ENCODE measurements at places on chromosomes 13 and 19.

DNA sequence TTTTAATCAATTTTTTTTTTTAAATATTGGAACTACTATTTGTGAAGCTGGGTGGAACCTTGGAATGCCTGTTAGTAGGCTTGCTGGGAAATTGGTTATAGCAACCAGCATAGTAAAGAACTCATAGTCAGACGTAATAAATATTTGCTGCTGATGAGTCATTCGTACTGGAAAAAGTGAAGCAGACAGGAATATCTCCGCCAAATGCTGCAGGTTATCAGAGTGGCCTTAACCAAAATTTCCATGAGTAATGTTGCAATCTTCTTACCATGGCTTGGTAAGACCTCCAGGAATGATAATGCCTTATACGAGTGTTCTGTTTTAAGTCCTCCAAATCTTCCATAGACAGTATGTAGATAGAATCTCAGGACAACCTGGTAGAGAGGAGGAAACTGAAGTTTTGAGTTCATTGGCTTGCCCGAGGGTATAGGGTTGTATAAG lies 34.2 kb downstream of the MBNL2 start:
- DNase-seq = peak; percentile 90

- DNase-seq = no peak
Measured at GRCh38 chr19:13347367-13347766, 158.9 kb downstream of the CACNA1A start.

DNA sequence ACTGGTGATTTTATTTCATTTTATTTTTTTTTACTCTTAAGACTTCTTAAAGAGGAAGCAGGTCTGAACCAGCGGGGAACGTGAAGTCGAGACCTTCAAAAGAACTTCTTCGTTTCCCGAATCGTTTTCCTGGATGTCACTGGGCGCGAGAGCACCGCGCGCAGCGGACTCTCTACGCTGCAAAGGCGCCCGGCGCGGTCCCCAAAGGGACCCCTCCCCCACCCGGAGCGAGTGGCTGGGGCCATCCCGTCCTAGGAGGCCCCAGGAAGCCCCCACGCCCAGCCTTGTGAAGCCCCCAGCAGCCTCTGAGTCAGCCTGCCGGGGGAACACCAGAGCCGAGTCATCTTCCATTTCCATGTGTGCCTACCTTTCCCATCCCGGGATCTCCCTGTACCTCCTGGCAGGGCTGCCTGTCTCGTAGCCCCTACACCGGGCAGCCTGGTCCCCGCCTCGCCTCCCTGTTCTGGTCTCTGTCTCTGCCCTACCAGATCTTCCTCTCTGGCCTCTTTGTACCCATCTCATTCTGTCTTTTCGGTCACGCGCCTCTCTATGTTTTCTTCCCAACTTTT lies 608 bp downstream of the CD70 start:
- DNase-seq = no peak

GRCh38 chr19:45917421-45918091 lies 3.0 kb upstream of the NANOS2 start:
- DNase-seq = no peak

DNA sequence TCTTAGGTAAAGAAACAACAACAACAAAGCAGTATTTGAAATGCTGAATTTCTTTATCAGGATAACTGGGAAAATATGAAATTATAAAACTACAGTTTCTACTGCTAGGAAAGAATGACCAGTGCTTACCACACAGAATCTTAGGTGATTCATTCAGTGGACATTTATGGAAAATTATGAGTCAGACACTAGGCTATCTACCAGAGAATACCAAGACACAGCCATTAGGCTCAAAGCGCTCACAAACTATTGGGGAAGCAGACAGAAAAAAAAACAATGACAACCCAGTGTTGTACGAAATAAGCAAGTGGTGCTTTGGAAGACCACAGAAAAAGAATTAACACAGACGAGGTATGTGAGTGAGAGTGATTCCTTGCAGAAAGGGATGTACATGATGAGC lies 1019.5 kb downstream of the PCDH9 start:
- DNase-seq = peak; percentile 89

DNA sequence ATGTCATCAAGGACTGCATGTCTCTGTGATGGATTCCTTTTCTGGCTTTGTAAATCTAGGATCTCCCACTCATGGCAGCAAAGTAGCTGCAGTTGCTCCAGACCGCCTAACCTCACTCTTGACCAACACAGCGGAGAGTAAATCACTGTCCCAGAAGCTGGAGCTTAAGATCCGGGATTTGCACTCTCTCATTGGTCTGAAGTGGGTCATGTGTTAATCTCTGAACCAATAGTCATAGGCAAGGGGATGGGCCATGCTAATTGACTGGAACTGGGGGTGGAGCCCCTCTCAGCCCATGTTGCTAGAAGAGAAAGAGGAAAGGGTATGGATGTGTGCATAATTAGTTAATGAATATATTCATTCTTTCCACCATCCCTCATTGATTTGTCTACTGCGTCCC lies 34.0 kb downstream of the VAV1 start:
- DNase-seq = no peak

GRCh38 chr13:110856942-110857835 lies 57.7 kb downstream of the ANKRD10 start:
- DNase-seq = no peak

DNA sequence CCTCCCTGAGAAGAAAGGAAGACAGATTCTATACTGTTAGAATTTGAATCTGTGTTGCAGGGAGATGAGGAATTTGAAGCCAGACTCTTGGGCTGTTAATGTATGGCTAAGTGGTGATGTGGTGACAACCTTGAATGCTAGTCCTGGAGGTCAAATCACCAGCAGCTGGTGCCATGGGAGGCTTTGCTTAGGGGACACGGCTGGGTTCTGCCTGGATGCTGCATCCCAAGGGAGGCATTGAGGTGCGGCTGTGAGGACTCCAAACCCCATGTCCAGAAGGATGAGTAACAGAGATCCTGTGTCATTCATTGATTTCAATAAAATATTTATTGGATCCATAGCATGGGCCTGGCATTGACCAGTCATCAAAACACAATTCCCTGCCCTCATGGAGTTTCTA lies 42.3 kb downstream of the RFX2 start:
- no peak for DNase-seq

DNA sequence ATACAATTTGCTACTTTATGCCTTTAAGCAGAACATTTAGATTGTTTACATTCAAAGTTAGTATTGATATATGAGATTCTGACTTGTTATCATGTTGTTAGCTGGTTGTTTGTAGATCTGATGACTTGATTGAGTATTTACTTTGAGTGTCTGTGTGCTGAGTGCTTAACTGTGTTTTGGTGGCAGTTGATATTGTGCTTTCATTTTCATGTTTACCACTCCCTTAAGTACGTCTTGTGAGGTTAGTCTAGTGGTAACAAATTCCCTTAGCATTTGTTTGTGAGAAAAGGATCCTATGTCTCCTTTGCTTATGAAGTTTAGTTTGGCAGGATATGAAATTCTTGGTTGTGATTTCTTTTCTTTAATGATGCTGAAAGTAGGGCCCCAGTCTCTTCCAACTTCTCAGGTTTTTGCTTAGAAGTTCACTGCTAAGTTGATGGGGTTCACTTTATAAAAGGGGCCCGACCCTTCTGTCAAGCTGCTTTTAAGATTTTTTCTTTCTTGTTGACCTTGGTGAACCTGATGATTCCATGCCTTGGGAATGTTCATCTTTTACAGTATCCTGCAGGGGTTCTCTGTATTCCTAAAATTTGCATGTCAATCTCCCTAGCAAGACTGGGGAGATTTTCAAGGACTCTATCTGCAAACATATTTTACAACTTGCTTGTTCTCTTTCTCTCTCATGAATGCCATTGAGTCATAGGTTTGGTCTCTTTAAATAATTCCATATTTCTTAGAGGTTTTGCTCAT lies 1095.4 kb upstream of the PCDH20 start:
- no peak for DNase-seq

DNA sequence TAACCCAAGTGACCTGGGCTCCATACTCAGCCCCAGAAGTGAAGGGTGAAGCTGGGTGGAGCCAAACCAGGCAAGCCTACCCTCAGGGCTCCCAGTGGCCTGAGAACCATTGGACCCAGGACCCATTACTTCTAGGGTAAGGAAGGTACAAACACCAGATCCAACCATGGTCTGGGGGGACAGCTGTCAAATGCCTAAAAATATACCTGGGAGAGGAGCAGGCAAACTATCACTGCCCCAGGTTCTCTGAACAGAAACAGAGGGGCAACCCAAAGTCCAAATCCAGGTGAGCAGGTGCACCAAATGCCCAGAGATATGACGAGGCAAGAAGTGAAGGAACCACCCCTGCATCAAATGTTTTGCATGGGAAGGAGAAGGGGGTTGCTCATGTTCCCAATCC lies 6.1 kb upstream of the CEACAM7 start:
- DNase-seq = no peak

DNA sequence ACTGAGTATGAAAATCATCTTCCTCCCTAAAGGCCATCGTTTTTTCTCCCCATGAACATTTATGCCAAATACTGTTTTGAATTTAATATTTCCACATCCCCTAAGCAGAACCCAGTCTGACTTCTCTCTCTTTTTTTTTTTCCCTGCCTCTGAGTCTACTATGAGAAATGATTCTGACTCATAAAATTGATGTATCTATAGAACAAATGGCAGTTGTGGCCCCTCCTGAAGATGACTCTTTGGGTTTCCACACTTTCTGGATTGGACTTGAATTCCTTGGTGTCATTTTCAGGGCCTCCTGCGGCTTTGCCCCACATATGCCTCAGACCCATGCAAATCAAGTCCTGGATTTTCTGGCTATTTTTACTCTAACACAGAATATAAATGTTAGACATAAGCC lies 22.7 kb upstream of the NAXD start:
- DNase-seq = peak; percentile 44

- DNase-seq = no peak
Measured at GRCh38 chr19:383922-384798, 24.8 kb downstream of the C2CD4C start.

GRCh38 chr19:15813916-15814315 lies 1.5 kb downstream of the OR10H1 start:
- DNase-seq = no peak

Data from HCEC 1CT (cell line).